ENCODE measurements at places on chromosomes 1 and 21. TPM values are rescaled to one million over a fixed set of nuclear protein-coding genes. Genes with fewer than 3 reads are reported as not detected.

The FBLIM1 gene
- 98.4 TPM for total RNA-seq

The FAM151A gene
- total RNA-seq = not detected

The GPR153 gene
- total RNA-seq = 43.1 TPM

The PLA2G5 gene
- total RNA-seq = not detected

The TEX38 gene
- total RNA-seq = not detected
